HS-27A (cell line): ENCODE measurements at places on chromosomes 5 and 9.

DNA sequence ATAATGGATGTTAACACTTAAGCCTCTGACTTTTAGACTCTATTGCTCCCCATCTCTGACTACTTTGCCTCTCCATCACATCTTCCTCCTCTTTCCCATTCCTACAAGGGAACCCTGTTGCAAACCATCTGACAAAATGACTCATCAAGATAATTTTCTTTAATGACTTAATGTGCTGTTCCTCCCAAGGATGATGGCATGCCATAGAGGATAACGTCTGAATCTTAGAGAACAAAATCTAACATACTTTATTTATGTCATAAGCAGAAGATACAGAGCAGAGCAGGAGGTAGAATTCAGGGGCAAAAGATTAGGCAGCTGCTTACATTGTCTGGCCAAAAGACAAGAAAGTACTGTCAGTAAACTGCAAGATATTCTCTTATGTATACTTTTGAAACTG, 76.8 kb downstream of the FGF10 start:
- DNase-seq: no peak

DNA sequence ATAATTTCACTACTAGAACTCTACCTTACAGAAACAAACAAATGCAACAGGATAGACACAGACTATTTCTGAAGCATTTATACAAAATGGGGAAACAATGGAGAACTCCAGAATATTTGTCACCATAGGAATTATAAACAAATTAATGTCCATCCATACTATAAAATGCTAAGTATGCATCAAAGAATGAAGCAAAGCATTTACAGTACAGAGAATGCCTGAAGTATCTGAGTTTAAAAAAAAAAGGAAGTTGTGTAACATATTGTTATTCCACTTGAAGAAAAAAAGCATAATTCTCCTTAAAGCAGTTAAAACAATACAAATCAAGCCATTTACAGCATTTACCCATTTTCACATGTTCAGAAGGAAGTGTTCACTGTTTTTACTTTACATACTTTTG, 53.0 kb downstream of the DROSHA start:
- DNase-seq: no peak

DNA sequence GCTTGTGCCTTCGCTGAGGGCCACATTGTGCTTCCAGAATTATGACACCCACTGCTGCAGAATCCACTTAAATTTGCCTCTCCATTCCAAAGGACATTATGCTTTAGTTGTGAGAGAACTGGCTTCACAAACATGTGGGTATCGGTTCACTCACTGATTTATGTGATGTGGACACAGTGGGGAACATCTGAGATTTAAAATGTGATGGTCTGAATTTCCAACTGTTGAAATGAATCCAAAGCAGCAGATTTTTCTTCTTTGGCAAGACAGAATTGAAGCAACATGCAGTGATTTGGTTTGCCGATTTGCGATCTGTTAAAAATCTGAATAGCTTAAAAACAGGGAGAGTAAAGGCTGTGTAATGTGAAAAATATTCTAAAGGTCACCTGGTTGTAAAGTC, 20.3 kb downstream of the PCSK5 start:
- DNase-seq: no peak

DNA sequence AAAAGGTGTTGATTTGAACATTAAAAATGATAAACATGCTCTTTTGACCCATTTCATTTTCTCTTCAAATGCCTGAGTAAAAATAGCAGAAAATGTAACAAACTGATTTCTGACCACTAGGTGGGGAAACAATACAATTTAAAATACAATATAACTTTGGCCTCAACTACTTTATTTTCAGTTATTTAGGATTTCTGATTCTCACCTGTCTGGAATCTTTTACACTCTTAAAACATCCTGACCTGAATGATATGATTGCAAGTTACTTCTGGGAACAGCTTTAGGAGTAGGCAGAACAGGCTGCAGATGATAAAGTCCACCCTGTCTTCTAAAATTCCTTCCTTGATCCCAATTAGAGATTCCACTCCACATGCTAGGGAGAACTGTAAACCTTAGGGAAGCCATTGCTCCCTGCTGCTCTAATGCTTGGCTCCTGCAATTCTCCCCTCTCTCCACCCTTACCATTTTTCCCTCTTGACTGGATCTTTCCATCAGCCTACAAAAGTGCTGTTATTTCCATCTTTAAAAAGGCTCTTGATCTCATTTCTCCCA, 70.3 kb downstream of the FYB1 start:
- DNase-seq: no peak

GRCh38 chr5:173472164-173472563, 143.9 kb upstream of the STC2 start:
- peak; percentile 72 for DNase-seq

DNA sequence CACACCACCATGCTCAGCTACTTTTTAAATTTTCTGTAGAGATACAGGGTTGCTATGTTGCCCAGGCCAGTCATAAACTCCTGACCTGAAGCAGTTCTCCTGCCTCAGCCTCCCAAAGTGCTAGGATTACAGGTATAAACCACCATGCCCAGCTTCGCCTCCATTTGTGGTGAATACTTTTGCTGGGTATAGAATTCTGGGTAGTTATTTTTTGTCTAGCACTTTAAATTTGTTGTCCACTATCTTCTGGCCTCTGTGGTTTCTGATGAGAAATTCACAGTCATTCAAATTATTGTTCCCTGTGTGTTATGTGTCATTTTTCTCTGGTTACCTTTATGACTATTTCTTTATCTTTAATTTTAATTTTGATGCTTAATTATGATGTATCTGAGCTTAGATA, 57.7 kb upstream of the EXOC3 start:
- no peak for DNase-seq

- no peak for DNase-seq
These were observed 246.2 kb downstream of the EFNA5 start for GRCh38 chr5:107424491-107424890.

DNA sequence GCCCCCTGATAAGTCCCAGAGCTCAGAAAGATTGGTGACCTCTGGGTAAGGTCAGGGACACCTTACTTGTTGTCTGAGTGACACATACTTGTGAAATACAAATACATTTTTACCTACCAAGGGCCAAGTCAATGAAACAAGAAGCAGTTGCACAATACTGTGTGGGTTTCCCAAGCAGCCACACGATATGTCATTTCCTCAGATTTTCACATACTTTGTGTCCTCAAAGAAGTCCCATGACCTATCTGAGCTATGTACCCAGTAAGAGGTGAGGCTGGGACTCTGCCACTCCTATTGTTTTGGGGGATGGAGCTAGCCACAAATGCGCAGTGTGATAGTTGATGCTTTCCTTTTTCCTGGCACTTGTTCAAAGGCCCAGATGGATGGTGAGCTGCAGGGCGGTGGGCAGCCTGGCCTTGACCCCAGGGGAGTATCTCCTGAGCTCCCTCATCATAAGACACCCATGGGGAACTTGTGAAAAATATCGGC, 4.8 kb upstream of the SLC25A51 start:
- DNase-seq: no peak

DNA sequence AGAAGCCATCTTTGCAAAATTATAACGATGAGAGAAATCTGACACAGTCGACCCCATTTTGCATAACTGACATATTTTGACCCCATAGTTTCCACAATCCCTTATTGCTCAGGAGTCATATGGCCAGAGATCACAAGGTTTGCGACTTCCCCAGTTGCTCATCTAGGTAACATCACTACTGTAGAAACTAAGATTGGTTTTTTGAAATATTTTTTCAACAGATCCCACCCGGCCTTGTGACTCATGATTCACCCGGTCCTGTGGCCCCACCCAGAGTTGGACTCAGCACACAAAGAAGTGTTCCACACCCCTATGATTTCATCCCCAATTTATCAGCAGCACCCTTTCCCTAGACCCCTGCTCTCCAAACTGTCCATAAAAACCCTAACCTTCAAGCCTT, 50.2 kb downstream of the TIMD4 start:
- DNase-seq: no peak

GRCh38 chr5:133274597-133274935, 222.8 kb downstream of the HSPA4 start:
- DNase-seq: no peak

- DNase-seq: no peak
These were observed 6.3 kb downstream of the SLC12A7 start for GRCh38 chr5:1105350-1106265.

- no peak for DNase-seq
These were observed 332.3 kb downstream of the PLK2 start for GRCh38 chr5:58127255-58128220.

DNA sequence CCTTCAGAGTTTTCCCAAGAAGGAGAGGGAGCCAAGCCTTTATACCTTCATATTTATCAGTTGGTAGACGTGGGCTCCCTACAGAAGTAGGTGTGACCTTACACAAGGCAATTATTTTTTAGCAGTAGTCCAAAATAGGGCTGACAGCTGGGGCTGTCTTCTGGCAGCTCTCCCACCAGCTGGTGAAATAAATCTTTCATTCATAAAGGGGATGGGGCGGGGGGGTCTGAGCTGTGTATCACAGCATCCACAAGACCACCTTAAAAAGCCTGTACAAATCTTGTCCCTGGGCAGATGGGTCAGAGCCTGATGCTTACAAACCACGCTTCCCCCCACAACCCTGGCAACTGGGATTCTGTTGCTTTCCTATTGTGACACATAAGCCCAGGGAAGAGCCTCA, 19.7 kb downstream of the CSF2 start:
- no peak for DNase-seq

DNA sequence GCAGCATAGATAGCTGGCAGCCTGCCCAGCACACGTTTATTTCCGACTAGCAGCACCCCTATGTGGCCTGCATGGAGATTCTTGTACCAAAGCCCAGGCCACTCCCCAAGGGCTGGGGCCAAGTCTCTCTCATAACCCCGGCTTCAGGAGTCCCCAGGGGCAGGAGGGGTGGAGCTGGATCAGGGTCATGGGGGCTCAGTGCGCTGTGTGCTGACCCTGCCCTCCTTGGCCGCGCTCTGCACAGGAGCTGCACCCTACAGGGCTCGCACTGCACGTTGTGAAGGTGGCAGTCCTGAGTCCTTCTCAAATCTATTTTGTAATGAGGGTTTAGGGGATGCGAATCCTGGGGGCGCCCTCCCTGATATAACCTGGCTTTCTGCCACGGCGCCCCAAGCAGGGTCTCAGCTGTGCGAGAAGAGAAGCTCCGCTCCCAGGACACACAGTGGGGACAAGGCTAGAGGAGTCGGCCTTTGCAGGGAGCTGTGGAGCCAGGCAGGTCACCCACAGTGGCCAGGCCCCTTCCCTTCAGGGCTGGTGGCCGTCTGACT, 28.6 kb downstream of the NKD2 start:
- DNase-seq: no peak

DNA sequence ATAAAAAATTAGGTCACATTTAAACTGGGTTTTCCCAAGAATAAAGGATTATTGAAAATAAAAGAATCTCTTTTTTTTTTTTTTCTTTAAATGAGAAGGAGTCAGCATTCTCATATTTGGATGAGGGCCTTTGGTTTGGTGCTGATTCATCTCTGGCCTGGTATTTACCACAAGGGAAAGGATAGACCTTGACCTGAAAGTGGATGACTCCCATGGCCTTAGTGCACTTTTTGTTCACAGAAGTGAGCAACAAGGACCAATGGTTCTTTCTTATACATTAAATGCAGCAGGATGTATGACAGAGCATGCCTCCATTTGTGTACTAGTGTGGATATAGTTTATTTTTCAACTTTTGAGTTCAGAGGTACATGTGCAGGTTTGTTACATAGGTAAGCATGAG, 6.9 kb downstream of the YTHDC2 start:
- no peak for DNase-seq

DNA sequence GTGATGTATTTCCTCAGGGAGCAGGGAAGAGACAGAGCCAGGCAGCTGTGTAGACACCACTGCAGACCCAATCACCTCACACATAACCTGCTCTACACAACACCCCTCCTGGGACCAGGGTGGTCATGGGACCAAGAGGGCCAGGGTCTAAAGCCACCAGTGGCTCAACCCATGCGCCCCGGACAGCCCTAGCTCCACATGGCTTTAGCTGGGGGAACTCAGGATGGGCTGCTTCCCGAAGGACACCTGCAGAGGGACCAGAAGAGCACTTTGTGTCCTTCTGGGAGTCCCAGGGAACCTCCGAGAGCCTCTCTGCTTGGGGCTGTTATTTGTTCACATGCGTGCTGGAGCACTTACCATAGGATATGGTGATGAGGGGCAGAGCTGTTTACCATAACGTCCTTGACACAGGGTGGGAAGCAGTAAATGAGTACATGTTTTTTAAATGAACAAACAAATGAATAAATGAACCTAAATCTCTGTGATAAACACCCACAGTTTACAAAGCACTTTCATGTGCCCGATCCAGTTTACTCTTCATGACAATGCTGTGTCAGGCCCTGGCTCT, 12.3 kb downstream of the SEPTIN8 start:
- DNase-seq: no peak

DNA sequence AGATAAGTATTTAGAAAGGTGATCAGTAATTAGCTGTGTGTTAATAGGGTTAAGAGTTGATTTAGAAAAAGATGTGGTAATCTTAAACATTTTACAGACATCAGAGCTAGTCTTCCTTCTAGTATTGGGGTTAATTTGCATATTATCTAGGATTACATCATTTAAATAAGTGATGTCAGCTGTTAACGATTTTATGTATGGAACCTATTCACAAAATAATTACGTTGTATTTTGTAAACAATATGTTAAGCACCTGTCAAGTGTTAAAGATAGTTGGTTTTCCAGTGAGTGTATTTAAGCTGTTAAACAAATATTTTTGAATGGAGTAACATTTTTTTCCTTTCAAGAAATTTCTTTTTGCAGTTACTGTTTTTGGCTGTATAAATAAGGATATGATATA, 2.2 kb downstream of the DCP2 start:
- DNase-seq: no peak

DNA sequence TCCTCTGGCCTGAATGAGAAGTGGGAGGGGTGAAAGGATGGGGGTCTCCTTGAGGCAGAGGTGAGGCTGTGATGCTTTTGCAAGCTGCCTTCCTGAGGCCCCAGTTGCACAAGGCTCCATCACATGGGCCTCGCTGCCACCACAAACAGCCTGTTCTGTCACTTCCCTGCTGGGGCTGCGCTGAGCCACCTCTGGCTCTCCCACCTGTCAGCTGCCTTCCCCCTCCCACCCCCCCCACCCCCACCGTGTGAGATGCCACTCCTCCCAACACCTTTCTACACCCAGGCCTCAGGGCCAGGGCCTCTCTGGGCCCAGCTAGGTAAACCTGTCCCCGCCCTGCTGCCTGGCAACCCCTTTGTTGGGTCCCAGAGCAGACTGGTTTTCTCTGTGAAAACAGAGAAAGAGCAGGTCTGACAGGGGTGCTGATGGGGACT, 4.5 kb upstream of the PDLIM4 start:
- no peak for DNase-seq

DNA sequence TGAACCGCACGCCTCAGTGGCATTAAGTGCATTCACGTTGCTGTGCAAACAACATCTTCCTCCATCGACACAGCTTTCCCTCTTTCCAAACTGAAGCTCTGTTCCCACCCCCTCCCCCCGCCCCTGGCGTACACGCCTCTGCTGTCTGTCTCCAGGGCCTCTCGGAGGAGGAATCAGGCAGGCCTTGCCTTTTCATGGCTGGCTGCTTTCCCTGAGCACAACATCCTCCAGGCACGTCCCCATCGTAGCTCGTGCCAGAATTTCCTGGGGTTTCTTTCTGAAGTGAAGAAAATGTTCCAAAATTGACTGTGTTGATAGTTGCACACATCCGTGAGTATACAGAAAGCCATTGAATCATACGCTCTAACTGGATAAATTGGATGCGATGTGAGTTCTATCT, 22.3 kb upstream of the TMEM250 start:
- DNase-seq: no peak

GRCh38 chr9:113246928-113247327, 25.6 kb downstream of the SLC31A1 start:
- DNase-seq: no peak
